ENCODE measurements at places on chromosomes 4 and X.

DNA sequence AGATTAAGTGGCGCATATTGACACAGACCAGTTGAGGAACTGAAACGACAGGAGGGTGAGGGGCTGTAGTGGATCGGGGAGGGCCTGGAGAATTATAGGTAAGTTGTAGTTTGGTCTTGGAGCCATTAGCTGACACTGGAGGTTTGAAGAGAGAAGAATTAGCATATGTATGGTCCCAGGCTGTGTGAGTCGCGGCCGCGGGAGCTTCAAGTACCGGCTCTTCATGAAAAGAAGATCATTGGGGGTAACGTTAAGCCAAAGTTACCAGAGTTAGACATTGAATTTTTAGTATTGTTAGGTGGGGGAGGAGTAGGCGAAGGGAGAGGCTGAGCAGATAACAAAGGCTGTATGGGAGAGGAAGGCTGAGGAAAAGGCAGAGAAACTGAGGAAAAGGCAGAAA lies 56.5 kb downstream of the ZNF674 start:
- no peak for DNase-seq

DNA sequence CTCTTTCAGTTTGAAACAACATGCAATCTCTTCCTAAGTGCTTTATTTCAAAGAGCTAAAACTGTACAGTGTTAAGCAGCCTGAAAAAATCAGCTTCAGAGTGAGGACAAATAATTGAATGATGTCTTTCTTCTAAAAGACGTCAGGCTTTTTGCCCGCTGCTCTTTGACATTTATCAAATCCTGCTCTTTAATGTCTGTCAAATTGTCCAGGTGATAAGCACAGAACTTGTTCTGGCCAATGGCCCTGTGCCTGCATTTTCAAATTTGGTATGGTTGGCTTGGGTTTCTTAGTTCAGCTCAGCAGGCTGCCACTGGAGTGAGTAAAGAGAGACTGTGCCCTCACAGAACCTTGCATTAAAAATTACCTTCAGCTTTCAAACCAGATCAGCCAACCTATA lies 712.9 kb upstream of the LCORL start:
- no peak for DNase-seq

GRCh38 chrX:39397561-39398199 lies 596.4 kb downstream of the MID1IP1 start:
- DNase-seq = peak; percentile 62

DNA sequence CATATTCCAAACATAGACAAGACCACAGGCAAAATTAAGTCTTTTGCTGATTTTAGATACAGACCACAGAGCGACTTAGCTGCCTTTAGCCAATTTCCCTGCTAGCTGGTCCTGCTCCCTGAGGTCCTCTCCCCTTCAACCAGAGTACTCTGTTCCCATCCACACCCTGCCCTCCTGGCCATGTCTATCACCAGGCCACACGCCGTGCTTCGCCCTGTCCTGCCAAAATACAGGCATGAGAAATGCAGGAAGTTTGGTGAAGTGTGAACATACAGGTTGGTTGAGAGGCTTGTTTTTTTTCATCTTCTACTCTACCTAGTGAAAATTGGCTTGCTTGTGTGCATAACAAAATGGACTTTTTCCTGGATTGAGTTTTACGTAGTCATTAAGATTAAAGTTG lies 226.2 kb upstream of the TENM3 start:
- no peak for DNase-seq

DNA sequence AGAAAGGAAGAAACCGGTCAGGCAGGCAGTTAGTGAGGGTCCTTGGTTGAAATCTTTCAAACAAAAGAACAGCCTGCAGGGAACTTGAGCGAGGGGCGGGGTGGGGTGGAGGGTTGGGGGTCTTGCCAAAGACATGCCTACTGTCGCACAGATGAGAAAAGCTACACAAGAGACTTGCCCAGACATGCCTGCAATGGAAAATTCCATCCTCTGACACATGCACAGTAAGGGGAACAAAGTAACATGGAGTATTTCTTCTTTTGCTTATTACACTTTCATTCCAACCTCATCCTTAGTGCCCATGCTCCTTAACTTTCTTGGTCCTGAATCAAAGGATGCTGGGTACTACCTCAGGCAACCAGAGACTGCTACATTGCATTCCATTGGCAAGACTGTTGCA lies 1491.2 kb downstream of the STIM2 start:
- DNase-seq = no peak

DNA sequence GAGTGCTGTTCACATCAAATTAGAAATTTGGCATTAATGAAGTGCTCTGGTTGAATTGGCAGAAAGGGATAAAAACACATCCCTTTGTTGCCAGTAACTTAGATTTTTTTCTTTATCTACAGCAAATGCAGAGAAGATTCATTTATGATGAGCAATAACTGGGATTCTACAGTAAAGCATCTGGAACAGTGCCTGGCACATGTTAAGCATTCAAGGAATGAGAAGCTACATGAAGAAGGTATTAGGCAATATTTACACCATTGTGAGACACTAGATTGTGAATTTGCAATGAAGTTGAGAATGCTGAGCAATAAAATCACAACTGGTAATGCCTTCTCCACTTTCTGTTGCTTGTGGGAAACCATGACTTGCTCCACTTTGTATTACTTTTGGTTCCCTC lies 33.5 kb downstream of the PCDH19 start:
- DNase-seq = no peak

DNA sequence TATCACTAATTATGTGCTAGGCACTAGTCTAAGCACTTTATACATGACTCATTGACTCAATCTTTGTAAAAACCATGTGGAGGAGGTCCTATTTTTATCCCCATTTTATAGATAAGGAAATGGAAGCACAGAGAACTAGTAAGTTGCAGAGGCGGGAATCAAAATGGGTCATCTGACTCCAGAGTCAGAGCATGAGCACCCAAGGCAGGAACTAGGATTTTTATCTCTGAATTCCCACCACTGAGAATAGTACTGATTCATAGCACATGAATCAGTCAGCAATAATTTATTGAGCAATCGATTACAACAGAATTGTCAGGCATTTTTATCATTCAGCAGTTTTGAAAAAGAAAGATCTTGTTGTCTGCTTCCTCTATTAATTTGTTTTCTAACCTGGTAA lies 19.3 kb downstream of the SCARB2 start:
- no peak for DNase-seq

DNA sequence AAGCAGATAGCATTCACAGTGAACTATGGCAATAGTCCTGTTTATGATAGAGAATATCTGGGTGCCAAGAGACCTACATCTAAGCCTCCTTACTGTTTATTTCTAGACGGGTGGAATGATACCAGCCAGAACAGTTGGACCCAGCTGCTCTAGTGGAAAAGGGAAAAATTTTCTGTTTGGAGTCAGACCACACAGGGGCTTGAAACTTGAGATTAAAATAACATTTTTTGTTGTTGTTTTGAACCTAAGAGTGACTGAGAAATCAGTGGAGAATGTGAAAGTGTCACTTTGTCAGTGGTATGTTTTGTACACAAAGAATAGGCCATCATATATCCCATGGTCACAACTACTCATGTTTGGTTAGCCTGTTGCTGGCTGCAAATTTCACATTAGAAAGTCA lies 105.7 kb downstream of the AGTR2 start:
- no peak for DNase-seq

- no peak for DNase-seq
Measured at GRCh38 chr4:48483777-48484493, 792 bp downstream of the SLC10A4 start.

GRCh38 chr4:85166318-85166717 lies 199.8 kb upstream of the WDFY3 start:
- peak; percentile 48 for DNase-seq

DNA sequence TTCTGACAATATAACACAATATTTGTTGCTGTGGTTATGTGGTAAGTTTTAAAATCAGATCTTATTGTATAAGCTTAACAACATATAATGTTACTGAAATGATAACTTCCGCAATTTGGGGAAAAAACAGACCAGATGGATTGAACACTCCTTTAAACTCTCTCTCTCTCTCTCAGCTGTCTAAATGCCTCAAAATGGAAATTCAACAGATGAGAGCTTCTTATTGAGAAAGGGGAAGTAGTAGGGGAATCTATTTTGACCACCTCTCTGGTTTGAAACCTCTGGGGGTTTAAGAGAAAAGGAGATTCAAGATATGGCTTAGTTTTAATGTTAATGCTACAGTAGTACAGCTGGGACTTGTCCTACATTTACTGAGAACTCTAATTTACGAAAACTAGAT lies 40.3 kb downstream of the DMD start:
- no peak for DNase-seq

GRCh38 chrX:152343306-152343705 lies 107.8 kb downstream of the GABRA3 start:
- DNase-seq = no peak

DNA sequence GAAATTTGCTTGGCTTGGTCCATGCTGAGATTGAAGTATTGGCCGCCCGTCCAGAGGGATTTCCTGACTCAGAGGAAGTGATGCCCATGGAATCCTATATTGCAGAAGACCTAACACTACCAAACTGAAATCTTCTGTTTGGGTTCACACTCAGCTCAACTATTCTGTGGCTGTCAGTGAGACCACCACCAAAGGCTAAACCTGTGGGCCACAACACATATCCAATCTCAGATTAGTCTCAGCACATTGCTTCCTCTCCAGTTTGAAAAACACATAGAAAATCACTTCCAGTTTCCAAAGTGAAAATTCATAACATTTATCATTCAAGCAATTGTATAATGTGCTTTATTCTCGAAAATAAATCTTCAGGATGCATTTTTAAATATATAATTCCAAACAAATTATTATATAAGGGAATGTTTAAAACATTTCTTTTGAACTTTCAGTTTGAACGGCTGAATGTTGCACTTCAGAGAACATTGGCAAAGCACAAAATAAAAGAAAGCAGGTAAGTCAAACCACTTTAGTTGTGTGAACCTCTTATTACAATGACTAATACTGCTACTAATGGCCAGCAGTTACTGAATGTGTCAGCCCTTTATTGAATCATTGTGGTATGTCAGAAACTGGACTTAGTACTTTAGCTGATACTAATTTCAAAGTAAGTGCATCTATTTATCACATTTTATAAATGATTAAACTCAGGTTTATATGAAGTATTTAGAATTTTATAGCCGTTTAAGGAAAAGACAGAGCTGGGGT lies 37.0 kb downstream of the GUCY1A1 start:
- DNase-seq = no peak

All from DMS153 (cell line).